Glutamatergic neuron (in vitro differentiated cells): ENCODE measurements at places on chromosomes 1 and 21. TPM values are rescaled to one million over a fixed set of nuclear protein-coding genes. Genes with fewer than 3 reads are reported as not detected.

S100A2 gene
- 1.1 TPM for total RNA-seq

PDC gene
- not detected for total RNA-seq

OLIG2 gene
- 21.4 TPM for total RNA-seq

KISS1 gene
- not detected for total RNA-seq

C1orf56 gene
- 1.8 TPM for total RNA-seq

CELA2A gene
- total RNA-seq = not detected

ORC1 gene
- total RNA-seq = 3.4 TPM

HIVEP3 gene
- 15.1 TPM for total RNA-seq

SPATA46 gene
- total RNA-seq = not detected

RAB25 gene
- total RNA-seq = not detected

CRP gene
- not detected for total RNA-seq

AADACL3 gene
- not detected for total RNA-seq

SPSB1 gene
- 78.6 TPM for total RNA-seq

KLHDC9 gene
- 10.9 TPM for total RNA-seq
